NCI-H2081 (cell line): ENCODE measurements at places on chromosomes 1 and 21.

DNA sequence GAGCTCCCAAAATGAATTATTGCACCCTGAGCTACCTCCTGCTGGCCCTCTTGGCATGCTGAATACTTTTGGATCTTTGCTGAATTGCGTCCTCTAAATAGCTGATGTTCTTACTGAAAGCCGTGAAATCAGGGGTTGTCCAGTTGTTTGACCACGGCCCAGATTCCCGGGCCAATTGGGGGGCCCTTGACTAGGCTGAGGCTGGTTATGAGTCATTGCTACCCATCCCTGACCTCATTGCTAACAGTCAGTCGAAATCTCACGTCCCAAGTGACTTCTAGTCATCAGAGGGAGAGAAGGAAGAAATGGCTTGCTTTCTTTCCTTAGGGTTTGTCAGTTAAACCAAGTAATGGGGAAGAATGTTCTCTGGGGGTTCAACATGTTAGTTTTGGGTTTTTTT, 37.4 kb downstream of the SMYD2 start:
- DNase-seq, result no peak

- no peak for DNase-seq
These were observed 1.7 kb upstream of the GLIS1 start for GRCh38 chr1:53740621-53741105.

DNA sequence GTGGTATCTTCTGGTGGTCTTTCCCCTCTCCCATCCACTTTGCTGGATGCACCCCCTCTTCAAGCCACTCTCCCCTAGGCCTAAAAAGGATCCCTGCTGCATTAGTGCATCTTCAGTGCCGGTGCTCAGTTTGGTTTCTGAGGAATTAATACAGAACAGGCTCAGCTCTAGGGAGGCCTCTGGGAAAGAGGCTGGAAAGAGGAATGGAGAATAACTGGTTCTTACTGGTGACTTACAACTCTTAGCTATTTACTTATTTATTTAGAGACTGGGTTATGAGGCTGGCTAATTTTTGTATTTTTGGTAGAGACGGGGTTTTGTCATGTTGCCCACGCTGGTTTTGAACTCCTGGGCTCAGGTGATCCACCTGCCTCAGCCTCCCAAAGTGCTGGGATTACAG, 19.0 kb downstream of the MFN2 start:
- DNase-seq, result no peak

GRCh38 chr1:68218490-68218889, 13.8 kb downstream of the WLS start:
- DNase-seq, result no peak

DNA sequence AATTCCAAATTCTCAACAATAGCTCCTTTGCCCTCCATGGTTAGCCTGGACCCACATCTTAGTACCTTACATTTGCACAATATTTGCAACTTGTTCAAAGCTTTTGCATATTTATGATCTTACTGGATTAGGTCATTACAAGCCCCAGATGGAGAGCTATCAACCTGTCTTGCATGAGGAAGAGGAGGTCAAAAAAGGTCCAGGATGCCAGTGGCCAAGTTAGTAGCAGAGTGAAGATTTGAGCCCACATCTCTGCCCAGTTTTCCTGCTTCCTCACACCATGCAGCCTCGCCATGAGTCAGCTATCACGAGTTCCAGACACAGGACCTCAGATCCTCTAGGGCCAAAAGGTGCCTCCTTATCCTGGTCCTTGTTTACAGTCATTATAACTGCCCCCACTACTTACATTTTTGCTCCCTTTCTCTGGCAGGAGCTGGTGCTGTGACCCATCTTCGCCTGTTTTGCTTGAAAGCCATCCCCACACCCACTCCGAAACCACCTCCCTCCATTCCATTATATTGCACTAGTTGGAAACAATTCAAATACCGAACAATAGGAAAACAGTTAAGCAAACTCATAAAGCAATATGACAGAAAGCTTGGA, 5.0 kb upstream of the AHCYL1 start:
- no peak for DNase-seq

DNA sequence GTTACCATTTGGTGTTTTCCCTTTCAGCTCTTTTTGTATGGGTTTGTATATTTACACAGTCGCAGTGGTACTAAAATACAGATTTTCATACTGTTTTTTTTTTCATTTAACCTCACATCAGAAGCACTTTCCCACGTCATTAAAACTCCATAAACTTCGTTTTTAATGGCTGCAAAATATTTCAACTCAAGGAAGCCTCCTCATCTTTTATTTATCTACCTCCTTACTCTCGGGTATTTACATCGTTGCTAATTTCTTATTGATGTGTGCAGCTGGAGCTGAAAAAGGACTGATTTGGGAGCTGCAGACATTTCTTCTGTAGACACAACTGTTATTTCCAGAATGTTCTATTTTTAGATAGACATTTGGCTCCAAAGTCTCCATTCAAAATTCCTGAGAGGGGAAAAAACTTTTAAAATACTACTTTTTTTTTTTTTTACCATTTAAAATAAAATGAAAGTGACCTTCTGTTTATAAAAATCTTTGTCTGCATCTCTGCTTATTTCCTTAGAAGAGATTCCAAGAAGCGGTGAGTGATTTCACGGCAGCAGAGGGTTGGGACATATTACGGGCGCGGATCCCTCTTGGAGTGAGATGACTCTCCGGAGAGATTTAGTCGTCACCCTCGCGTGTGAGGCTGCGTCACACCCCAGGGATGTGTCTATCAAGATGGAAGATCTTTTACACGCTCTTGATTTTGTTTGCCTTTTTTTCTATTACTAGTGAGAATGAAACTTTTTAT, 10.1 kb downstream of the RUNX3 start:
- no peak for DNase-seq
